AG08396 (cell line): ENCODE measurements at places on chromosomes 7 and 10.

DNA sequence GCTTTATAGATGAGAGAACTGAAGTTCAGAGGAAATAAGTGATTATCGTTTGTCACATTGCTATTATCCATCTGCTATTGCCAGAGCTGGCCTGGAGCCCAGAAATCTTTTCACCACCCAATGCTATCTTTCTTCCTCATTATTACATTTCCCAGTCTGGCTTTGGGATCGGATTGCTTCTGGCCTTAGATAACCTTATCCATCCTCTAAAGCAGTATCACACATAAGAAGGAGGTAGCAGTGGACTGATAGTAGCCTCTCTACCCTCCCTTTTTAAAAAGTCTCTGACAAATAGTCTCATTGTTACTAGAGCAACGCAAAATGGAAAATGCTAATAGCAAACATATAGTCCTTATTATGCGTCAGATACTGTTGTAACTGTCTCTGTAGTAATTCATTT, 1.3 kb upstream of the CLDN12 start:
- DNase-seq: no peak

GRCh38 chr10:104515678-104516199, 125.4 kb upstream of the SORCS3 start:
- DNase-seq: no peak

DNA sequence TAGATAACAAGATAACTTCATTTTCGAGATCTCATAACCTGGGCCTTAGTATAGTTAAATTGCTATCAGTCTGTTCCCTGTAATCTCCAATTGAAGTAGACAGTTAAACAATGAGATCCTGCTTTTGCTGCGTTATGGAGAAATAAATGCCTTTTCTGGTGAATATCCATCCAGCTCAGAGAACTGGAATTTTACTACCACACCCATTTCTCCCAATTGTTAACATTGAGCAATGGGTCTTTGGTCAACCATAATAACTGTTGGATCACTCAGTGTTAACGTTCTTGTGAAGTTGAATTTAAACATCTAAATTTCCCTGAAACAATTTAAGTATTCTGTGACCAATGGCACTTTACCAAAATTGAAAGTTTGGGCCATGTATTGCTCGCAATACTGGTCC, 3.0 kb downstream of the CALU start:
- peak; percentile 63 for DNase-seq

DNA sequence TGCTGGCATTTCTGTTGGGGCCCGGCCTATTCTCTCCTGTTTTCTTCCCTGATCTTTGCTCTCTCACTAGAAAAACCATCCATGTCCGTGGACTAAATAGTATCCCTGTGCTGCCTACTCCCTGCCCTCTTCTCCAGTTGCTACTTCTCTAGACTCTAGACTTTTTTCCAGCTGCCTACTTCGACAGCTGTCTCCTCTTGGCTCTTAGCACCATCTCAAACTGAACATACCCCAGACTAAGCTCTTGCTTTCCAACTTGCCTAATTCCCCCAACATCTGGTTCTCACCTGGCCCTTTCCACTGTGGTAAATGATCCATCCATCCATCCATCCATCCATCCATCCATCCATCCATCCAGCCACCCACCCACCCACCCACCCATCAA, 19.5 kb downstream of the ADCYAP1R1 start:
- no peak for DNase-seq

DNA sequence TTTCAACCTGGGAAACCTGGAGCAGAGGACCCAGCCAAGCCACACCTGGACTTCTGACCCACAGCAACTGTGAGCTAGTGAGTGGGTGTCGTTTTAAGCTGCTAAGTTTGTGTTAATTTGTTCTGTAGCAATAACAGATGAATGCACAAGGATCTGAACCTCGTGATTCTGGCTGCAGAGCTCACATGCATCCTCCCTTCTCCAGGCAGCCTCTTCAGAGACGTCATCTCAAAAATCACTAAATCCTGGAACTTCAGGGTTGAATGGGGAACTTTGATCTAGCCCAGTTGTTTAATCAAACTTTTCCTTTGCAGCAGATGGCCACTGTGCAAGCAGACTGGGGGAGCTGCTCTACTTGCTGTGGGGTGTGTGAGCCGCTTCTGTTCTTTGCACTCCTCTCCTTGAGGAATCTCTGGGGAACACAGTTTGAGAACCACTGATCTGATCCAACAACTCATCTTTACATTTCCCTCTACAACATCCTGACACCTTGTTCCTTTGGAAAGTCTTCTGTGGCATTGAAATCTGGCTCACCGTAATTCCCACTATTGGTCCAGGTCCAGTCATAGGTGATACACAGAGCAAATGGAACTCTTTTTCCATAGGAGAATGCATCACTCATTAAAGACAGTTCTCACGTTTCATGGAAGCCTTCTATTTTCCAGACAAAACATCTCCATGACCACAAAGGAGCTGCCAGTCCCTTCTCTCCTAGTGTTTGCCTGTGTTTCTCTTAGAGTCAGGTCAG, 90.3 kb downstream of the CHN2 start:
- DNase-seq: no peak
